ENCODE measurements at places on chromosomes 2 and 18. TPM values are rescaled to one million over a fixed set of nuclear protein-coding genes. Genes with fewer than 3 reads are reported as not detected.

DNA sequence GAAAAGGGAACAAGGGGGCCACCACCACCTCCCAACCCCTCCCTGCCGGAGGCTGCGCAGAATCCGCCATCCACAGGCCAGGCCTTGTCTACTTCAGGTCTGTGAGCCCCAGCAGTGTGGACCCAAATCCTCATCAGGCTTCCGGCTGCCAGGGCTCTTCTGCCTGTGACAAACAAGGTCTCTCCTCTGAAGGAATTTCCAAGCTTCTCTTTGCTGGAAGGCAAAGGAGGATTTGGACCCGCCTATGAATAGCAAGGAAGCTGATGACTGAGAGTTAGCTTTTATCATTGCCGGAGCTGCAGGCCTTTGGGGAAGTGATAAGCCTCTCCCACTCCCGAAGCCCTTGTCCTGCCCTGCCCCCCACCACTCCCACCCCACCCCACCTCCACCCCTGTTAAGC lies 93.7 kb upstream of the SH3BP4 start:
- DNase-seq: no peak

- DNase-seq: no peak
Observed at GRCh38 chr2:120863146-120863545, 127.5 kb downstream of the GLI2 start.

The FER1L5 gene
- not detected for total RNA-seq

The AOX1 gene
- 0.88 TPM for total RNA-seq

Measured in kidney epithelial cell (primary cell).